ENCODE measurements at places on chromosomes 4 and X. TPM values are rescaled to one million over a fixed set of nuclear protein-coding genes. Genes with fewer than 3 reads are reported as not detected.

GRCh38 chr4:190019023-190019858, 7.8 kb downstream of the FRG2 start:
- no peak for DNase-seq

GRCh38 chr4:31983246-31983645, 1263.1 kb downstream of the PCDH7 start:
- DNase-seq = no peak

GRCh38 chr4:119794113-119794512, 165.5 kb upstream of the PDE5A start:
- no peak for DNase-seq

DNA sequence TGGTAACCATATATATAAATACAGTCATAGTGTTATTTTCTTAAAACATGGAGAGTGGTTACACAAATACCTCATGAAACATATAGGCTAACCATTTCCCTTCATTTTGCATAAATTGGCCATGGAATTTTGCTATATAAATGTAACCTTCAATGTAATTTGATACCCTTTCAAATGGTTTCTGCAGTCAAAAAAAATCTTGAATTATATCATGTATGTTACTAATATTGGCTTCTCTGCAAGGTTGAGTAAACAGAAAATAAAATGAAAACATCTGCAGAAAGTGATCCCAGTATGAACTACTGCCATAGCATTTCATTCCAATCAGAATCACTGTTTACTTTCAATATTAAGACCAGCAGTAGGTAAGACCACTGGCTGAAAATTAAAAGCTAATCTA, 1165.9 kb upstream of the TENM3 start:
- no peak for DNase-seq

- no peak for DNase-seq
Measured at GRCh38 chrX:4741024-4741423, 1027.6 kb upstream of the PRKX start.

DNA sequence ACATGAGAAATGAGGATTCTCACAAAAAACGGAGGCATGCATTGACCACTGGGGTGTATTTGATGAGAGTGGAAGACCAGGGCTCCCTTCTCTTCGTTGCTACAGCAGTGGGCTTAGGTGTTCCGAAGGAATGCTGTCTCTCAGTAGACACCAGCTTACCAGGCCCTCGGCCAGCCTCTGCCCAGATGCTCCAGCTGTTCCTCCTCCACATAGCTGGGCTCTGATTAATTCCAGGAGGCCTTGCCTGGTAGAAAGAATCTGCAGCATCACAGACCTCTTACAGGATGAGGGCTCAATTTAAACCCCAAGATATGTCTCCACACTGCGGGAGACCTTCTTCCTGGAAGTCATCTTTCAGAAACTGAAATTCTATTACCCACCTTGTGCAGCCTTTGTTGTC, 346.6 kb upstream of the TENM3 start:
- no peak for DNase-seq

- no peak for DNase-seq
Measured at GRCh38 chr4:184368290-184368689, 106.1 kb downstream of the IRF2 start.

- DNase-seq = no peak
Measured at GRCh38 chrX:43479850-43480249, 176.2 kb upstream of the MAOA start.

GRCh38 chr4:110041735-110042134, 129.1 kb downstream of the EGF start:
- DNase-seq = no peak

DNA sequence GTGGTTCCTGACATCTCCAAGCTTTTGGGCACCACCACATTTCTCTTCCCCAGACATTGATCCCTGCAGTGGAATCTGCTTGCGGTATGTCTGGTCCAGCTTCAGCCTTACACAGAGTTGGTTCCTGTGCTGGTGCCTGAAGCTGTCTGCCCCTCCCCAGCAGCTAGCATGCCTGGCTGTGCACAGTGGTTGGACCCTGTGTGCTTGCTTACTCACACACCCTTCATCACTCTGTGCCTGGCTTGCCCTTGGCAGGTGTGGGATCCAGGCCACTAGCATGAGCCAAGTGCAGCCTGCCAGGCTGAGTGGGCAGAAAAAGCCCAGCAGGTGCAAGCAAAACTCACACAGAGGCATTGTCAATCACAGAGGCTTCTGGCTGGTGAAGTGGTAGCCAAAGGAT, 473.8 kb downstream of the ACTRT1 start:
- DNase-seq = no peak

DNA sequence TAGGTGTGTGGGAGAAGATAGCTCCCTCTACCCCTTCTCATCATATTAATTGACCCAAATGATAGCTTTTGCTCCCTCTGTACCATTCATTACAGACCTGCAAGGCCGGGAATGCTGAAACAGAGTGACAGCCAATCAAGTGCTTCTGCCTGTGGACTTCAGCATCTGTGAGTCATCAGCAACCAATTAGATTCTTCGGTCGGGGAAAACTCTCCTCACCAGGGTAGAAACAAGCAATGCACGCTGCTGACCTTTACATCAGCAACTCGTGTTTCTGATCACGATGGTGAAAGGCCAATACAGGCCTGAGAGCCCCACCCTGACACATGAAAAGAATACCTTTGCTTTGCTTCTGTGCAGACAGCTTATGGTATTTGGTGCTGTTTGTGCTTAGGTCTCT, 347.2 kb upstream of the DDX53 start:
- DNase-seq = no peak

GRCh38 chrX:138777230-138777629, 65.7 kb upstream of the FGF13 start:
- no peak for DNase-seq

DNA sequence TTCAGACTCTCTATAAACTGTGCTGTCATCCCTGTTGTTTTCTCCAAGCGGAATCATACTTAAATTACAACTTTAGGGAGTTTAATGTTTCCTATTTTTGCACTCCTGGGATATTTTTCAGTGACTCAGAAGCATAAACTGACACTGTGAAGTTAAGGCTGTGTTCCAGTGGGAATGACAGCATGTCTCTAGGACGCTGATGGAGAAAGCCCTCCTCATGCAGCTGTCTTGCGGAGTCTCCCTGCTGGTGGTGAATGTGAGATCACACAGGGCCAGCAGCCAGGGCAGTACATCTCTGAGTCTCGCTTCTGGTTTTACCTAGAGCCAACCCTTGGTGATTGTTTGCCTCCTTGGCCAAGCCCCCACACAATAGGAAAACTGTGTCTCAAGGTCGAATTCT, 53.3 kb downstream of the NFKB1 start:
- DNase-seq = no peak

DNA sequence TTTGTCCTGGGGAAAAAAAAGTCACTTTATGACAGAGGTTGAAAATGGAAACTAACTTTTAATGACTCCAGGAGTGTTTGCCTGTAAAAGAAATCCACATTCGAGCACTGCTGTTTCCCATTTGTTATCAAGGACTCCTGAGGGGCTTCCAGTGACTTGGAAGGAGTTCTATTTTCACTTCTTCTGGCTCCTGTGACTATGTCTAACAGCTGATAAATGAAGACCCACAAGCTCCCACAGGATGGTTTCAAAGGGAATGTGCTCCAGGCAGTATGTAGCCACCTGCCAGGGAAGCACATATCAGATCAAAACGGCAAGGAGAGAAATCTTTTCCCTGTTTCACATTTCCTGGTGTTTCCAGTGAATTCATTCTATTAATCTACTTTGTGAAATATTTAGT, 159.8 kb upstream of the FAM241A start:
- no peak for DNase-seq

DNA sequence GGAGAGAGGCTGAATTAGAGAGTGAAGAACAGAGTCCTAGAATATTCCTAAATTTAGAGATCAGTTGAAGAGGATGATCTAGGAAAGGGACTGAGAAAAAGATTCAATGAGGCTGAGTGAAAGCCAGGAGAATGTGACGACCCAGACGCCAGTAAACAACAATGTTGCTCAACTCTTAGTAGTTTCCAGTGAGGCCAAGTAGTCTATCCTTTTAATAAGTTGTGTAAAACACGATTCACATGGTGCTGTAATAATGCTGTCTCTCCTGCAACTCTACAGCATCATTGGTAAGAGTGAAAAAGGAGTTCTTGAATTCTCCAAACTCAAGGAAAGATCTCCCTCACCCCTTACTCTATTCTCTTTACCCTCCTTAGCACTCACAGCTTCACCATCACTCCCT, 140.3 kb downstream of the CFAP299 start:
- DNase-seq = no peak

- DNase-seq = no peak
Measured at GRCh38 chrX:45571453-45571852, 370.8 kb upstream of the DIPK2B start.

- no peak for DNase-seq
Measured at GRCh38 chrX:2967998-2968909, 38.1 kb upstream of the ARSH start.

DNA sequence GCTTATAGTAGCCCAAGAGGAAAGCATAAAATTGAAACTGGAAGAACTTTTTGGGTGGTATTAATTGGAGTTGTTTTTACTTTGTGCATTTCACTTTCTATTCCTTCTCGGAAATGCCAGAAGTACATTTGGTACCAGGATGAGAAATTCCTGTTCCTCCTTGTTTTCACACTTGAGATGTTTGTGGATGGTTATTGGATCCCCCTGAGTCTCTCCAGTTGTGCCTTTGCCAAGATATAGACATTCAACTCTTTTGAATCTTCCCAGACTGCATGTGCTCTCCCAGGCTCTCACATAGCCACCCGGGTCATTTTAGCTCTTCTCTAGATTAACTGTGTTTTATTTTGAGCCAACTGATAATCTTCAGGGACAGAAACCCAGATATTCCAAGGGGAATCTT, 120.5 kb downstream of the AFF1 start:
- no peak for DNase-seq

- no peak for DNase-seq
Measured at GRCh38 chr4:187541666-187542065, 453.9 kb upstream of the ZFP42 start.

Gene MMAA
- 17.3 TPM for total RNA-seq

Gene TBX22
- total RNA-seq = not detected

Gene ERCC6L
- 4.7 TPM for total RNA-seq

Gene HPSE
- total RNA-seq = 4.7 TPM

Gene CC2D2A
- total RNA-seq = 2.9 TPM

Gene CLIC2
- total RNA-seq = 3.4 TPM

Gene SSX2B
- total RNA-seq = not detected

Gene MAGEA2
- not detected for total RNA-seq

Gene DRD5
- not detected for total RNA-seq

Gene RASGEF1B
- total RNA-seq = 8.9 TPM

Gene IBSP
- not detected for total RNA-seq

Gene TKTL2
- not detected for total RNA-seq

Gene DCAF4L1
- under 0.01 TPM for total RNA-seq

Measured in liver (tissue), 10 donors.